ENCODE measurements at places on chromosomes 5 and 9.

DNA sequence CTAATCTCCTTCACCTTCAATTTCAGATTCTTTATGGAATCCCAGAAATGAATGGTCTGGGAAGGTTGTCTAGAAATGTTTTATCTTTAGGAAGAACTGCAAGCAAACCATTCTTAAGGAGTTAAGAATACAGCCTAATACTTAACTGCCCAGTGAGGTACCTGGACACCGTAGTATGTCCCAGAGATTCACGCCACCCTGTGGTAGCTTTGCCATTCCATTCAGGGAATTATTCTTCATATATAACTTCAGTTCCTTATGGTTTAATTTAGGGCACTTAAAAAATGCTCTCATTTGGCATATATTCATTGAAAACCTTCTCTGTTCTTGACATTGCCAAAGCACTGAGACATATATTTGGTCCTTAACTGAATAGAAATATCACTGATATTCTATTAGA is 49.7 kb downstream of the ACTBL2 start:
- DNase-seq, result no peak

DNA sequence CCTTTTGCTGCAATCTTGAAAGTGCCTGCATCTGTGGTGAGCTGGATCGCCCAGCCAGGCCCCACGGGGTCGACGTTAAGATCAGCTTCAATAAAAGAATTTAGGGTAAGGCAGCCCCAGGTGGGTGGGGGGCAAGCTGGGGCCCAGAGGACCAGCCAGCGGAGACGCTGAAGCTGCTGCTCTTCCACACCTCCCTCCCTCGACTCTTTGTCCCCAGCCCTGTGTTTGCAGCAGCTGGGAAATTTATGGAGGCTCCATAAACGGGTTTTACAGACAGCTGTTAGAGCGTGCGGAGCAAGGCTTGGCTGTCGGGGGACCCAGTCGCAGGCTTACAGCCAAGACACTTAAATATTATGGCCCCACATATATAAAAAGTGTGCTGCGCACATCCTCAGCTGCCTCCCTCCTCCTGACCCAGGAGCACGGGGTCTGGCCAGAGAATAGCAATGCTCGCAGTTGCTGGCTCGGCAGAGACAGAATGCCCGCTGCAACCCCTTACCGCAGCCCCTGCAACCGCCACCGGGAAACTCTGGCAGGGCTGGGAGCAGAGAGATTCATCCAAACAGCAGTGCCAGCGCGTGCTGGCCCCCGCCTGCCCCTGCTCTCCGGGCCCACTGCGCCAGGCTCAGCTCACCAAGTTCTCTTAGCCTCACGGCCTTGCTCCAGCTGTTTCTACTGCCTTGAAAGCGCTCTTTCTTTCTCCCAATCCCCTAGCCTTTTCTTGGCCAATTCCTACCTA is 28.4 kb upstream of the MVB12B start:
- DNase-seq, result no peak

DNA sequence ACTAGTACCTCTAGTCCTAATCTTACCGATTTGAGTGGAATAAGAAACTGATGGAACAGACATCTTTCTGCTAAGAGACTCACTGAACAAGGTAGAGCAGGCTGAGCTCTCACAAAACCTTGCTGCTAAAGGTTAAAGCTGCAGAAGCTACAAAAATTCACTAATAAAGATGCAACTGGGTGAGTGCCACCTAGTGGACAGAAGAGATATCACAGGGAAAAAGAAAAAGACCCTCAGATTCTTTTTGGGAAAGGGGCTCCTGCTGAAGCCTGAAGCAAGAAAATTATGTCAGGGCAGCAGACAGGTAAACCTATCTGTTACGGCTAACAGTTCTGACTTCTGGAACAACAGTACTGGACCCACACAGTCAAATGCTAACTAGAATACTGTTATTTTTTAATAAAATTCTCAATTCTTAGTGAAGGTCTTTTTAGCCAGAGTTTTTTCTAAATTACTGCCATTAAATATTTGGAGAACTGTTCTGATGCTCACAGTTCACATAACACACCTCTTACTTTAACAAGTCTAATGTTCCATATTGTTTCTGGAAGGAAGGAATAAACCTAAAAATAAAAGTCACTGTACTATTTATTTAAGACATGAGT is 51.2 kb downstream of the DIAPH1 start:
- DNase-seq, result no peak

DNA sequence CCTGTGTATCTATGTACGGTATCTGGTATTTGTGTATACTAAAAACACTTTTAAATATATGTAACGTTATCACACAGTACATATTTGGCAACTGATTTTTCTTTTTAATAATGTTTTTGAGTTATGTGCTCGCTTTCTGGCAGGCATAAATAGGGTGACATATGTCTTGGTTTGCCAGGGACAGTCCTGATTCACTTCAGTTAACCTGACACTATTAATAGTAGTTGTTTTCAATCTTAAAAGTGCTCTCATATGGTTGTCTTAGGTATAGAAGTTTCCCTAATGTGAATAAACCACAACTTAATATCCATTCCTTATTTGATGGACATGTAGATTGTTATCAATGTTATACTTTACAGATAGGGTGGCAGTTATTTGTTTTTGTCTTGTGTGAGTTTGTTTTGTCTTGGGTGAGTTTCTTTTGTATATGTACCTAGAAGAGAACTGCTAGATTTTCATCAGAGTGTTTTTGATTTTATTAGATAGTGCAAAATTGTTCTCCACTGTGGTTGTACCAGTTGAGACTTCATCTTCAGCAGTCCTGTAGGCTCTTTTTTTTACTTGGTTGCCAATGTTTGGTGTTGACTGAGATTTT is 7.9 kb downstream of the G3BP1 start:
- DNase-seq, result no peak

All from Jurkat, Clone E6-1 (cell line).